ENCODE measurements at places on chromosomes 2 and 18.

DNA sequence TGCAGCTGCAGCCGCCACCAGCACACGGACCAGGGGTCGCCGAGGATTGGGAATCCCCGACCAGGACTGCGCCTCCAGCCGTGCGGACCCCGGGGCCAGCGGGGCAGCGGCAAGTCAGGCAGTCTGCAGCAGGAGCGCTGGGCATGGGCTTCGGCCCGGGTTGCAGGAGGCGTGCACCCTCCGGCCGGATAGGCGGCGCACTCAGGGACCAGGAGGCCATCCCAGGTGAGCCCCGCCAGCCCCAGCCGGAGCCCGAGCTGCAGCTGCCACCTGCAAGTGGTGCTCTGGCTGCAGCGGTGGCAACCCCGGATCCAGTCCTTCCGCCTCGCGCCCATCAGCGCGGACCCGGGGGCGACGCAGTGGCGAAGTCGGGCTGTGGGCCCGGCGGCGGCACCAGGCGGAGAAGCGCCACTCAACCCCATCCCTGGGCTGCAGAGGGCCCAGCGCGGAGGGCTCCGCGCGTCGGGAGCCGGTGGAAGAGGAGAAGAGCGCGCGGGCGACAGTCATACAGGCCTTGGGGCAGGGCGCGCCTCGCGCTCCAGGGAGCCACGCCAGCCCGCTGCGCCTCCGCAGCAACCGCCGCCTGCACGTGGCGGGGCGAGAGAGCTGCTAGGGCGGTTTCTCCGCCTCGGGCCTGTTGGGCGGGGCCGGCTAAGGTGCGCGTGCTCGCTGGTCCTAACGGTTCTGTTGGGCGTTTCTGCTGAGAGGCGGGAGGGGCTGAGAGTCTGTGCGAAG lies 73.8 kb downstream of the RPIA start:
- DNase-seq, result no peak

DNA sequence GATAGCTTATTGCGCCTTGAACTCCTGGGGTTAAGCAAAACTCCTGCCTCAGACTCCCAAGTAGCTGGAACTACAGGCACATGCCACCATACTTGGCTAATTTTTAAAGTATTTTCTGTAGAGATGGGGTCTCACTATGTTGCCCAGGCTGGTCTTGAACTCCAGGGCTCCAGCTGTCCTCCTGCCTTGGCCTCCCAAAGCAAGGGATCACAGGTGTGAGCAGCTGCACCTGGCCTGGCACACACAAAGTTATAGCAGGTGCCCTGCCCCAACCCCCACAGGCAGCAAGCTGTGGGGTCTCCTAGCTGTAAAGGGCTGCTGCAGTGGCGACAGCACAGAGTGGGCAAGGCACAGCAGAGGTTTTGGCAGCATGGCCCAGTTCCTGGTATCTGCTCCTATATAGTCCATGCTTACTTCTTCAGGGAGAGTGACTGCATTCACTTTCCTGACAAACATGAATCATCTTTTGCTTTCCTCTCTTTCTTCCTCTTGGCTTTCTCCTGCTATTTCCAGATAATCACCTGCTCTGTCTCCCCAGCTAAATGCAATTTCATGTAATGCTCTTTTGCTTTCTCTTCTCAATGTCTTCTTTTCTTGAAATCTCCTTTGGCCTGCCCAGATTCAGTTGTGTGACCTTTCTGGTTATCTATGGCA lies 27.3 kb upstream of the METAP1D start:
- no peak for DNase-seq

GRCh38 chr18:34738175-34738894 lies 28.2 kb downstream of the DTNA start:
- no peak for DNase-seq

GRCh38 chr2:19158896-19159295 lies 199.5 kb downstream of the OSR1 start:
- no peak for DNase-seq

DNA sequence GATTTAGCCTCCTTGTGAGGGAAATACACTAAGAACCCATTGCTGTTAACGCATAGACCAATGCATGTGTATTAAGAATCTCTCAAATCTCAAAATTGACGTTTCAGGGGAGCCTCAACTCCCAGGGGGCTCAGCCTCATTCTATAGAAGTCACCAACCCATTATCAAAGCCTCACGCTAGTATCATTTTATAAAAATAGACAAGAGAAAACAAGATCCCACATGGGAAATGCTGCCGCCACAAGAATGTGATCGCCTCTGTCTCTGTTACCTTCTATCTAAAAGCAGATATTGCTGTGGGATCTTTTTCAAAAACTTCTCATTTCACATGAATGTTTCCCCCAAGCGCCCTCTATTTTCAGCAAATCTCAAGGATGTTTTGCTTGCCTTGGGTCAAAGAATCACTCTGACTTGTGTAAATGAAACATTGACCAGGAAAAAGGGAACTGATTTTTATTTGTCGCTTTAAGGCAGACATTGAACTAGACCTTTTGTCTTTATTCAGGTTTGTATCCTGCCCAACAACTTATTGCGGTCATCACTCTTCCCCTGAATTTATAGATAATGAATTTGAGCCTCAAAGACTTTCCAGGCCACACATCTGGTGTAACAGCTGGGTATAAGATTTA lies 679.0 kb upstream of the ID2 start:
- no peak for DNase-seq

- DNase-seq, result no peak
Observed at GRCh38 chr2:10303181-10303693, 533 bp downstream of the HPCAL1 start.

DNA sequence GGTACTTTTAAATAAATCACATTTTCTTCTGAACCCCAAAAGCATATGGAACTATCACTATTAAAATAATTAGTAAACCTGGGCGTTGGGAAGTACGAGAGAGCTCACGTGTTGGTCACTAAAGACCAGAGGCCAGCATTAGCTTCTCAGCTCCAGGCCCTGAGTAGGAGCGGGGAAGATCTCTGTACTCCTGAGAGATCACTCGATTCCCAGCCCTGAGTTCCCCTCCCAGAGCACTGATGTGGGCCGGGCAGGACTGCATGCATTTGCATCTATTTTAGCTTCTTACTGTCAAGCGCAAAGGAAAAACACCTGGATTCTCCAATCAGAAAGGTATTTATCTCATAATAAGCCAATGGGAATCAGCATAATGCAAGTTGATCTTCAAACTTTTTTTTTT lies 6.2 kb downstream of the PXDN start:
- DNase-seq, result no peak

GRCh38 chr2:128410035-128410757 lies 91.5 kb upstream of the HS6ST1 start:
- no peak for DNase-seq

DNA sequence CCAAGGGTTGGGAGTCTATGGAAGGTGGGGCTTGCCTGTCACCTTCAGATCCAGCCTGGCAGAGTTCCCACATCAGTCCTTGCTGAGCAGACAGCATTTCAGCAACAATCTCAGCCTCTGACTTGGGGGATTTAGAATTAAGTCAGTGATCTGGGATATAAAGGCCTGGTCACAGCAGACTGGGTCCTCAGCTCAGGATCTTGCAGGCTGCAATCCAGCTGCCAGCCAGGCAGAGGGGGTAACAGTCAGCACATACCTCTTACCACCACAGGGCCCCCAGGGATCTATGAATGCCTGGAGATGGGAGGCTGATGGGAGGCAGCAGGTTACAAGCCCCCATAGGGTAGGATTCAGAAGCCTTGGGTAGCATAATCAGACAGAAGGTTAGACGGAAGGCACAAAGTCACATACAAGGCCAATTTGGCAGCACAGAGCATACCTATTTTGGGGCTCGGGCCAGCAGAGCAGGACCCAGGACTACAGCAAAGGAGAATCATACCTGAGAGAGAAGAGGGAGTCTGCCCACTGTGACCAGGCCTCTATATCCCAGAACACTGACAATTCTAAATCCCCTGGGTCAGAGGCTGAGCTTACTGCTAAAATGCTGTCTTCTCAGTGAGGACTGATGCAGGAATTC lies 163.5 kb downstream of the MTCL1 start:
- DNase-seq, result no peak

GRCh38 chr18:38886861-38887670 lies 1321.5 kb upstream of the CELF4 start:
- DNase-seq, result no peak

DNA sequence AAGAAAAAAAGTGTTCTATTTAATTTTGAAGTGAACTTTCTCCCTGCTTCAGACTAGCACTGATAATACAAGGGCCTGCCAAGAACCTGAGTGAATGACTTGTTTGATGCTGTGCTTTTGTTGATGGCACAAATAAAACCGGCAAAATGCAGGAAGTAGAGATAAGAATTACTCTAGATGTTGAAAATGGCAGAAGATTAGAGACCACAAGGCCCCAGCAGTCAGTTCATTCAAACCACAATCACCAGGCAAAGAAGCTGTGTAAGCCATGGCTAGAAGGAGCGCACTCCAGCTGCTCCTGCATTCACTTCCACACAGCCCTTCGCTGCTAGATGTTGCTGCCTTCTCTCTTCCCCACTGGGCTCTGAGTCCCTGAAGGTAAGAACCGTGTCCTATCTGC lies 297.1 kb downstream of the AGPS start:
- no peak for DNase-seq

DNA sequence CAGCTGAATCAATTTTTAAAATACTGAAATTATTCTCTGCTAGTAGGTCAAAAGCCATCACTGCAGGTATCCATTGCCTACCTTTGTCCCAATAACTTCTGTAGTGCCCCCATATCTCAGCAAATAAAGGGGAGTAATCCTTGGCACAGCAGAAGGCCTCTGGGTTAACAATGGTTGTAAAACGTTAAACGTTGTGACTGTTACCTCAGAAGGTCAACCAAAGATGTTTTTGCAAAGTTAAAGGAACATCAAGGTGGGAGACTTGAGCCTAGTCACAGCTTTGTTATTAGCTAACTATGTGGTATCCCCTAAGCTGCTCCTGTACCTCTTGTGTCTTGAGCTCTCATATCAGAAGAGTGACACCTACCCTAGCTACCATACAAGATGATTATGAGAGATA lies 60.5 kb downstream of the COX7A2L start:
- no peak for DNase-seq

DNA sequence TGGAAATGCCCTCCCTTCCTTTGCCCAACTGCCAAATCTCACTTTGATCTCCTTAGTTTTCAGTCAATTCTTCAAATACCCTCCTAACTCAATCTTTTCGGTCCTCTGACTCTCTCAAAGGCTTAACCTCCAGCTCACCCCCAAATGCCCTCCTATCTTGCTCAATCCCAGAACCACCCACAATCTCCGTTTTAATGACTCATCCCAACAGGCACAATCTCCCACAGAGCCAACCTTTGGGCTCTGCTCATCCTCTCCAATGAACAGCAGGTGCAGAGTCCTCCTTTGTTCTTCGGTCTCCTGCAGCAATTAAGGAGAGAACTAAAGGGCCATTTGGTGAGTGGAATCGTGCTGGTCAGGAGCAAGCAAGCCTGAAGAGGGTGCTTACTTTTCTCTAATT lies 366.1 kb upstream of the CRIM1 start:
- DNase-seq, result no peak

GRCh38 chr2:21773168-21773567 lies 649.4 kb downstream of the TDRD15 start:
- no peak for DNase-seq

DNA sequence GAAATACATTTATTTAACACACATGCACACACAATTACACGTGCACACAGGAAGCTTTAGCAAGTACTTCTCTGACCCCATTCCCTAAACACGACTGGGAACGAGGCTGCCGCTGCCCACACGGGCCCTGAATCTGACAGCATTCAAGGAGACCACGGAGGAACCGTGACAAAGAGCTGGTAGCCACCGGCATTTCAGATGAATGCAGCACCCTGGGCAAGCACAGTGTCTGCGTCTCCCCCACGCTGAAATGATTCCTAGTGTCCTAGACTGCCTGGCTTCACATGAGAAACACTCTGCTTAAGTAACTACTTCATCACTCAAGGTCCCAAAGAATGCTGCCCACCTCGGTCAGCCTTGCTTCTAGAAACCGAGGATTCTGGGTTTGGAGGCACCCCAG lies 95.0 kb downstream of the HDAC4 start:
- DNase-seq, result no peak

DNA sequence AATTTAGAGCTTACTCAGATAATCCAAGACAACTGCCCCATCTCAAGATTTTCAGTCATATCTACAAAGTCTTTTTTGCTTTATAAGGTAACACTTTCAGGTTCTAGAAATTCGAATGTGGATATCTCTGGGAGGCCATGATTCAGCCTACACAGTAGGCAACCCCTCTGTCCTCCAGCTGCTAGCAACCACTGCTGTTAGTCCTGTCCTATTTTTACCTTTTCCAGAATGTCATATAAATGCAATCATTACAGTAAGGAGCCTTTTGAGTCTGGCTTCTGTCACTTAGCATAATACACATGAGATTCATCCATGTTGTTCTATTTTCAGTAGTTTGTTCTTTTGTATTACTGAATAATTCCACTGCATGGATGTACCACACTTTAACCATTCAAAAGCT lies 28.5 kb upstream of the MARCHF7 start:
- no peak for DNase-seq

All from NCI-H2081 treated with DMSO at 0.1 percent for 48 hours (cell line).